Activated T-cell treated with anti-CD3 and anti-CD28 coated beads, Interleukin-2, amount 50 U/mL, for 24 hours (primary cell): ENCODE measurements at places on chromosomes 7 and 10.

GRCh38 chr7:159098424-159098786, 46.3 kb downstream of the VIPR2 start:
- no peak for DNase-seq

- no peak for DNase-seq
Measured at GRCh38 chr7:121795736-121796135, 77.2 kb upstream of the PTPRZ1 start.

GRCh38 chr7:37009125-37009675, 284.9 kb upstream of the AOAH start:
- no peak for DNase-seq

DNA sequence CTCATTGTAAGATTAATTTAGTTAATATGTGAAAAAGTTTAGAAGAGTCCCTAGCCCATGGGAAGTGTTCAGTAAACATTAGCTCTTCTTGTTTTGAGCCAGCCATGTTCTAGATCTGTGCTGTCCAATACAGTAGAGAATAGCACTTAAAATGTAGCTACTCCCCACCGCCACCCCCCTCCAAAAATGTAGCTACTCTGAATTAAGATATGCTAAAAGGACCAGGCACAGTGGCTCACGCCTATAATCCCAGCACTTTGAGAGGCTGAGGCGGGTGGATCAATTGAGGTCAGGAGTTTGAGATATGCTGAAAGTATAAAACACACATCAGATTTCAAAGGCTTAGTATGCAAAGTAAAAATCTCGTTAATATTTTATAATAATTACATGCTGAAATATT, 47.3 kb upstream of the MXI1 start:
- peak; percentile 5 for DNase-seq

- no peak for DNase-seq
Measured at GRCh38 chr7:42070068-42070467, 166.9 kb downstream of the GLI3 start.

DNA sequence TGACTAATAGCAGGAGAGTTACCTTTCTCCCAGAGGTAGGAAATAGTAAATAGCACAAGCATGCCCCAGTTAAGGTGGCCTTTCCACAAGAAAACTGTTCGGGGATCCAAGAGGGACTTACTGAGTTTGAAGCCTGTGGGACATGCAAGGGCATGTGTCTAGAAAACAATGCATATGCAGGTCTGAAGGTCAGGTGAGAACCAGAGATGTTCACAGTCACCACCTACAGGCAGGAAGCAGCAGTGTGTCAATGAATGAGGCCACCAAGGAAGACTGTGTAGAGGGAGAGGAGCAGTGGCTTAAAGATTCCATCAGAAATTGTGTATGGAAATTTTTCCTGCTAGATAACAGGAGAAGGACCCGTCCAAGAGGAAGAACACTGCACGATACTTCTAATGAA, 66.0 kb downstream of the CALD1 start:
- no peak for DNase-seq

DNA sequence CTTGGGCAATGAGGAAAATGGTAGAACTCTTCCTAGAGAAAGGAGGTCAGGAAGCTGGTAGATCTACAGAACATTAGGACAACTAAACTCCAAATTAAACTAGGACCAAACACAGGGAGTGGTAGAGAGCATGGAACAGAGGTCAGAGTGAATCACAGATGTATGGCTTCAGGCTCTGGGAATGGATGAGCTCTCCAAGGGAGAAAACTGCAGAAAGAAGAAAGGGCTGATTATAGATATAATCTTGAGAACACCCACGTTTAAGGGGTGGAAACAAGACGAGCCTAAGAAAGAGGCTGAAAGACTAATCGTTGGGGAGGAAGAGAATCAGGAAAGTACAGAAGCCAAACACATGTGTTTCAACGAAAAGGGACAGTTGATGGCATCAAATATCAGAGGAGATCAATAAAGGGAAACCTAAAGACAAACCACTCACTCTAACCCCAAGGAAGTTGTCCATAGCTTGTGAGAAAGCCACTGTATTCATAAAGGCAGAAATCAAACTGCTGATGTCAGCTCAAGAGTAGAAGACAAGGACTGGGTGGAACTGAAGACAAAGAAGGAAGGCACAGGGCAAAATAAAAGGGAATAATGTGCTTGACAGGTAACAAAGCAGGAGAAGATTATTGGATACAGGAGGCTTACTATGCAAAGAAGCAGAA, 41.4 kb downstream of the NUDCD3 start:
- no peak for DNase-seq

- no peak for DNase-seq
Measured at GRCh38 chr10:20922451-20922850, 25.3 kb upstream of the NEBL start.

- DNase-seq: no peak
Measured at GRCh38 chr7:25424113-25424512, 195.8 kb upstream of the NPVF start.

DNA sequence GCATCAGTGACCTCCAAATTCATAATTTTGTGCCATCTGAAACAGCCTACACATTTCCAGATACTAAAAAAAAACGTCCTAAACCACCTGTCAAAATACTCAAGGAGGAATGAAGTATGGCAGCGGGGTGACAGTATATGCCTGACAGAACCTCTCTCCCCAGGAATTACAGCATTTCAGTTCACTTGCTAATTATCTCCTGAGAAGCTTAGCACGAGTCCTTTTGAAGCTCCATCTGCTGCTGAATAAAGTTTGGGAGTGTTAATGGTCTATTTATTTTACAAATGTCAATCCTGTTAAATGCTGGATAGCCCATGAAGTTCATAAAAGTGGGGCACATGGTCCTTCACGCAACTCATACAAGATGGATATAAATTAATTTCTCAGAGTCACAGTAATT, 29.4 kb upstream of the ANLN start:
- no peak for DNase-seq

- no peak for DNase-seq
Measured at GRCh38 chr10:75720157-75720556, 288.7 kb downstream of the LRMDA start.

- no peak for DNase-seq
Measured at GRCh38 chr10:126235091-126235978, 152.9 kb downstream of the ADAM12 start.

DNA sequence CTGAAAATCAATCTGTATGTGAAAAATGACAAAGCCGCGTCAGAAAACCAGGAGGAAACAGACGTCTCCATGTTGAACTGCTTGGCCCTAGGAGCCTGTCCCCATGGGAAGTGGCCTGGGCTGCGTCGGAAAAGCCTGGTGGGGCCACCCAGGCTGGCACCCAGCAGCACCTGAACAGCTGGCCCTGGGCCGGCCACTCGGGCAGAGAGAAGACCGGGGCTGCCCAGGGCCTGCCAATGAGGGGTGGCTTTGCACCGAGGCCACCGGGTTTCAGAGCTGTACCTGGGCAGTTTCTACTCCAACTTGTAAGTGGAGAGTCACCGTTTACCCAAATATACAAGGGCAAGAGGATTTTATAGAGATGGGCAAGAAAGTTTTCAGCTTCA, 1.1 kb upstream of the FUOM start:
- DNase-seq: no peak

DNA sequence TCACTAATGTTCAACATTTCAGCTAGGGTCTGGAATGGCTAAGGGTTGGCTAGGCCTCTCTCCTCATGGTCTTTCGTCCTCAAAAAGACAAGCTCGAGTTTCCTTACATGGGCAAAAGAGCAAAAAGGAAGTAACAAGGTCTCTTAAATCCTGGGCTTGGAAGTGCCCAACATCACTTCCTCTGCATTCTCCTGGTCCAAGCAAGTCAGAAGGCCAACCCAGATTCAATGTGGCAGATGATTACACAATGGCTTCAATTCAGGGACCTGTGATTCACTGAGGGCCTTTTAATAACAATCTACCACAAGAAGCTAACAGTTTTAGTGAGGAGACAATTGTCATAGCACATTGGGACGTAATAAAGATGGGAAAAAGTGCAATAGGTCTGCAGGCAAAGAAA, 4.4 kb upstream of the NUP205 start:
- DNase-seq: no peak

GRCh38 chr10:1766049-1766448, 28.7 kb upstream of the ADARB2 start:
- DNase-seq: no peak

DNA sequence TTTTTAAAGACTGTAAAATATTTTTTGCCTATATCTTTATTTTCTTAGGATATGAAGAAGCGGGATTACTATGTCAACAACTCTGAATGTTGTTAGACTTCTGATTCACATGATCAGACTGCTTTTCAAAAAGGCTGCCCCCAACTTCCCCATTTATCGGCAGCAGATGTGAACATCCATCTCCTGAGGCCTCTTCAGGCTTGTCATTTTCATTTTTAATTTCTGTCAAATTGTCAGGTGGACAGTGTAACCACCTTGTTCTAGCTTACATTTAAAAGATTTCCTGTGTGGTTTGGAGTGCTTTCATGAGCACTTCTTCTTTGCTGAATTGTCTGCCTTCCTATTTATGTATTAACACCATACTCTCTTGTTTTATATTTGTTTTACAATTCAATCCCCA, 78.8 kb upstream of the GSDME start:
- no peak for DNase-seq

- DNase-seq: no peak
Measured at GRCh38 chr7:130982160-130982638, 248.2 kb upstream of the KLF14 start.

DNA sequence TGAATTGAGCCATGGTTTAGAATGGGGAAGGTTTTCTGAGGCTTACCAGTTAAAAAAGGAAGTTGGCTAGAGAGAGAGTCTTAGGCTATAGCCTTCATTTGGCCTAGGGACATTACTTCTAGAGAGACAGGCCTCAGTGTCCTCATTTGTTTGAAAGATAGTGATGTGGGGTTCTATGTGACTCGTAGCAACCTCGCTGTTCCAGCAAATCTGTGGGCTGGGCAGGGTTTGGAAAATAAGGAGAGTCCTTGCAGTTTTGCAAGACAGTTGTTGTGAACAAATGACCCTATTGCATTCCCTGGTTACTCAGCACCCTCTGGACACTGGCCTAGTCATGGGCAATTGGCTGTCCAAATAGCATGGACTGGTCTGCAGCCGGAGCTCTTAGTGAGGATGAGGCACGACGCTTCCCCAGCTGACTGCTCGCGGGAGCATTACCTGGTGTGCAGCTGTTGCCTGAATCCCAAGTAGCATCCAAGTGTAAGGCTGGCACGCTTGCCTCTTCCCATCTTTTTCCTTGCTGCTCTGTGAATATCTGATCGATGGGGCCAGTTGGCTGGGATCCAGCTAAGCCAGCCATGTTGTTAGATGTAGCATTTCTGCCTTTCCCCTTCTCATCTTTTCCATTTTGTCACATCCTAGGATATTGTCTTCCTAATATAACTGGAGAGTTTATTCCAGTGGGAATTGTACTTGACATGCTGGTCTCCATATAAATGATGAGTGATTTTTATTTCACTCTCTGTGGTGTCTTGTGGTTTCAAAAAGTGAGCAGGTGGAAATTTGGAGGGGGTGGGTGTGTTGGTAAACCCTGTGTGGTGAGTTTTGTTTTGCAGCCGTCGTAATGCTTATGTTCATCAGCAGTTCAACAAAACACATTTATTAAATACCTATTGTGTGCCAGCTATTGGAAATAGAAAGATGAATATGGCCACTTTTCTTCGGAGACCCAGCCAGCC, 99.8 kb downstream of the SND1 start:
- DNase-seq: no peak

GRCh38 chr10:6916601-6917000, 336.5 kb upstream of the PRKCQ start:
- DNase-seq: no peak

- no peak for DNase-seq
Measured at GRCh38 chr10:122882766-122883165, 3.4 kb upstream of the FAM24B start.

DNA sequence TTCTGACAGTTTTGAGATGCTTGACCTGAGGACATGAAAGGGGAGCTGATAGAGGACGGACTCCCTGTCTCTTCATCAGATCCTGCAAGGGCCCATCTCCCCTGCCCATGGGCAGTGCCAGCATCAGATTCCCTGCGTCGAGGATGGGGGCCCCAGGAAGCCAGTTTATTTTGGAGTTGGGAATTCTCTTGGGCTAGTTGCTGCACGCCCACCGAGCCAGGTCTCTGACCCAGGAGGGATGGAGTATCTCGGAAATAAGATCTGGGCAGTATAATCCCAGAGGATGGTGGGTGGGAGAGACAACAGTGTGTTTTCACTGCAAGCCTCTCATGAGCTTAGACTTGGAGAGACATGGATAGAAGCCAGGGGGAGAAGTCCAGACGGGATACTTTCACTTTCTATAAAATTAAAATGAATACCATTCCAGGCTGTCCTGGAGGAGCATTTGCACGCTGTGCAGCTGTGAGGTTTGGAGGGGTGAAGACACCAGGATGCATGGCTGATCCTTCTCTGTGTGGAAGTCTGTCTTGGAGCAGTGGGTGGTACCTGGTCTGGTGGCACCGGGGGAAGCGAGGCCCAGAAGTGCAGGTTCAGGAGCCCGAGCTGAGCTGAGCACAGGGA, 25.8 kb downstream of the DOCK1 start:
- no peak for DNase-seq
